ENCODE measurements at places on chromosomes 3 and 15.

DNA sequence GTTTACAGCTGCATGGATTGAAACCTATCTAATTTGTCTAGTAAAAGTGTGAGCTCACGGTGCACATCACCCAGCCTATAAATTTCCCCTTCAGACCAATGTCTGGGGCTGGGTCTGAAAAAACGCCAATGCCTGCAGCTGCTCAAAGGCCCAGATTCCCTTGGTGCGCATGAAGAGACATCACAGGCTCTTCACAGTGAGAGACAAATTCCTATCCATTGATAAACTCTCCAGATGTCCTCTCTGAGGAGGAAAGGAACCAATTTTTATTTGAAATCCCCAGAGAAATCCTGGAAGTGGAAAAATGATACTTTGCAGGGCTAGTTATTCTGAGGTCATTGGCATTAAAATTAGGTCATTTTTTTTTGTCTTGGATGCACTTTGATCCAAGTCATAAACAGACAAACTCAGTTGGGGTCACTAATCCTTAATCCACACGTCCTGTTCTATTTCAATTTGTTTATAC, 360.5 kb downstream of the EPHA3 start:
- no peak for DNase-seq

GRCh38 chr3:20254268-20255117, 68.5 kb upstream of the SGO1 start:
- DNase-seq, result no peak

DNA sequence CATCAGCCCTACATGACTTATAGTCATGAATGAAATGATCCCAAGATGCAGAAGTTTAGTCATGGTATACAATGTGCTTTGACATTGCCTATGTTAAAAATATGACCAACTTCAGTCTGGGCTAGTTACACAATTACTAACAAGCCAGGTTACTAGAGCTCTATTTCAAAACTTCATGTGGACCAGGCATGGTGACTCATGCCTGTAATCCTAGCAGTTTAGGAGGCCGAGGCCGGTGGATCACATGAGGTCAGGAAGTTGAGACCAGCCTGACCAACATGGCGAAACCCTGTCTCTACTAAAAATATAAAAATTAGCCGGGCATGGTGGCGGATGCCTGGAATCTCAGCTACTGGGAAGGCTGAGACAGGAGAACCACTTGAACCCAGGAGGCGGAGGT, 613.0 kb downstream of the CADM2 start:
- DNase-seq, result no peak

- DNase-seq, result no peak
Measured at GRCh38 chr3:106552351-106553043, 683.7 kb upstream of the CBLB start.

- DNase-seq, result no peak
Measured at GRCh38 chr3:131216801-131217200, 164.8 kb upstream of the NUDT16 start.

DNA sequence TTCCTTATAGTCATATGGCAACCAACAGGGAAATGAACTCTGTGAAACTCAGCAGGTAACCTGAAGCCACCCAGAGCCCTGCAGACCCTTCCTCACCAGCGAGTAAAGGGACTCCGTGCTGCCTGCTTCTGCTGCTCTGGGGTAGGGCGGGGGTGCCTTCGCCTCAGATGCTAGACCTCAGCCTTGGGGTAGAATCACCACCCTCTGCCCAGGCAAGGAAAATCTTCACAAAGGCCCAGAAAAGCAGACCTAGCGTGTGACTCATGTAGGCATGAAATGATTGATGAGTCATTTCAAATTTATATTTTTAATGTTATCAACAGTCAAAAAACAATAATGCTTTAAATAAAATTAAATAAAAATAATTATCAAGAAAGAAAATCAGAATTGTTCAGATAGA, 6.6 kb downstream of the STIMATE start:
- DNase-seq, result no peak

DNA sequence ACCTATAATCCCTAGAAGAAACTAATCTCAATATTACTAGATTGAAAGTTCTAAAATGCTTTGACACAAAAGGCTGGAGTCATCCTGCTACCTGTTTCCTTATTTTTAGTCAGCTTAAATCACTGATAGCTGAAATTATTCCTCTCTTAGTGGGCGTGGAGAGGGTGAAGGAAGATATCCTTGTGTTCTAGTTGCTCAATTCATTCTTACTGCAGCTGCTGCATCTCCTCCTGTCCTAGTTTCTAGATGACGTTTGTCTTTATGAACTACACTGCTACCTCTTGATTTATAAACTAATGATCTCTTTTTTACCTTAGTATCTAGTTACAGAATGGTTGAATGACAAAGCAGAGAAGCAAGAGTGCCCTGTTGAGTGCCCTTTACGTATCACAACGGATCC, 50.7 kb downstream of the SETD5 start:
- DNase-seq, result no peak

- DNase-seq, result no peak
Measured at GRCh38 chr3:81728766-81729544, 32.5 kb downstream of the GBE1 start.

DNA sequence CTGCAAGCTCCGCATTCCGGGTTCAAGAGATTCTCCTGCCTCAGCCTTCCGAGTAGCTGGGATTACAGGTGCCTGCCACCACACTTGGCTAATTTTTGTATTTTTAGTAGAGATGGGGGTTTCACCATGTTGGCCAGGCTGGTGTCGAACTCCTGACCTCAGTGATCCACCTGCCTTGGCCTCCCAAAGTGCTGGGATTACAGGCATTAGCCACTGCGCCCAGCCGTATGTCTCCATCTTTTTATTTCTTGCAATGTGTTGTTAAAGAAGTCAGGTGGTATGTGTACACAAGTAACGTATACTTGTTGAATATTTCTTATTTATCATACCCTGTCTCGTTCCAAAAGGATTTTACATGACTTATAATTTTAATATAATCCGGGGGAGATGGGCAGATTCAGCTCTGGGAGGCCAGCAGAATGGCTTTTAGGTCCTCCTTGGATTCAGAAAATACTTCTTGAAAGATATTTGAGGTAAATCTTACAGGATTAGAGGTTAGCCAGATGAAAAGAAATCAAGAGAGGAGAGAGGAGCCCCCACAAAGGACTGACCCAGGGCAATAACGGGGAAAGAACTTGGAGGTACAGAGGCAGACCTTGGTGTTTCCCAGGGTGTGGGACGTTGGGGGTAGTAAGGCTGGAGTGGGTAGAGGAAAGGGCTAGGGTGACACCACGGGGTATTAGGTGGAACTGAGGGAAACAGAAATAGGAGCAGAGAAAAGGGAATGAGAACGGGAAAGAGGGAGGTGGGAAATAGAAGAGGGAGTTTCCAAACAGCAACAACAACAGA, 27.2 kb upstream of the MUC20 start:
- no peak for DNase-seq

DNA sequence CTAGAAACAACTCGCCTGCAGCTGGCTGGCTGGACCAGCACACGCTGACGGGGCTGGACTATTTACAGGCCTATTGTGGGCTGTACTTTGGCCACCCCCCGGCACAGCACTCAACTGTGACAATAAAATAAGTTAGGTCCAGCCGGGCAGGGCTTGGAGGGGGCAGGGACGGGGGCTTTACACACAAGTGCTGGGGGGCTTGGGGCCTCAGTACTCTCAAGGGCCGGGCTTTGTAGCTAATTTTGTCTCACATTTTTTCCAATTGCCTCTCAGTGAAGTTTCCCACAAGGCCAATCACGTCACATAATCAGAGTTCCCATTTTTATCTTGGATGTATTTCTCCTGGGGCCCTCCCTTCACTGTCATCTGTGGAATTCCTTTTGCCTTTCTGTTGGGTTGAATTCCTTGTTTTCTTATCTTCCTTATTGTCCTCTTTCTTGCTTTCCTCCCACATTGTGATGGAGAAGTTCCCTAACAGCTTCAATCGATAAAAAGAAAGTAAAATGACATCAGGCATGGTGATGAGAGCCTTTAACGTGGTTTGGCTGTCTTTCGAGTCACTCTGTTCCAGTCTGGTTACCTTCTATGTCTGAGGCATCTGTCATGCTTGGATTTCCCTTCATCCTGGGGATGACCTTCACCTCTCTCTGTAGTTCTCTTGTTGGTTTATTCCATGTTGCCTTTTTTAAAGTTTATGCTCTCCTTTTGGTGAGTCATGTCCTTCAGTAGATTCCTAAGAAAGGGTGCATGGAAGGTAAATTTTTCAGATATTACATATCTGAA, 44.1 kb upstream of the CMTM7 start:
- no peak for DNase-seq

GRCh38 chr3:177424521-177424920, 227.2 kb upstream of the TBL1XR1 start:
- DNase-seq, result no peak

- DNase-seq, result no peak
Measured at GRCh38 chr3:125000661-125001060, 55.1 kb downstream of the HEG1 start.
